Tibial nerve (tissue), 4 donors: ENCODE measurements at places on chromosomes 2 and 18.

DNA sequence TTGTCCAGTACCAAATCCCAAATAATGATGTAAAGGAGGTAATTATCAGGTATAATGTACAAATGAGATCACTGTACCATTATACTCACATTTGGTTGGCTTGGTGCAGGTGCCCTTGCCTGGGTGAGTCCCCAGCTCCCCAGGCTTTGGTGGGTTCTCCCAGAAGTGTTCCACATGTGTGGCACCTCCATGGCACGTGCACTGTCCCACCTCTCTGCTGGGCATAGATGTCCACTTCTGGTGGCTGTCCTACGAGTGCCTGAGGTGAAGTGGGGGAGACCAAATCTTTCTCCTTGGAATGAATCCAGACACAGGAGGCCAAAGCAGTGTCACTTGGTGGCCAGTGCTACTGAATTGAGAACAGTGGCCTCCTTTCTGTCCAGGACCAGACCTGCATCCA is 162.4 kb upstream of the SESTD1 start:
- no peak for DNase-seq

- no peak for DNase-seq
These were observed 199.5 kb upstream of the SALL3 start for GRCh38 chr18:78779996-78780718.

DNA sequence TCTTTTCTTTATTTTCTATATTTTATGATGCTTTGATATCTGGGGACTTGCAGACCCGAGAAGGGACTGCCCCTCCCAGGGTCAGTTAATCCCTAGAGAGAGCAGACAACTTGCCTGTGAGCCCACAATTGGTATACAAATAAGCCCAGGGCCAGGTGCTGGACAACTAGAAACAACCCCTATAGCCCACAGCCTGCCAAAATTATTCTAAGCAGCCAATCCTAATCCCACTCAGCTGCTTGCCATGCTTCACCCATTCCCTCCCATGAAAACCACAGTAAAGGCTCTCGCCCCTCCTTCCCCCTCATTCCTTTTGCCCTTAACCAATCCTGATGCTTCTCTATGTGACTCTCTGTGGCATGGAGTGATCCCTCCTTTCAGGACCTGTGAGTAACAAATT is 380.7 kb downstream of the RBM43 start:
- no peak for DNase-seq

DNA sequence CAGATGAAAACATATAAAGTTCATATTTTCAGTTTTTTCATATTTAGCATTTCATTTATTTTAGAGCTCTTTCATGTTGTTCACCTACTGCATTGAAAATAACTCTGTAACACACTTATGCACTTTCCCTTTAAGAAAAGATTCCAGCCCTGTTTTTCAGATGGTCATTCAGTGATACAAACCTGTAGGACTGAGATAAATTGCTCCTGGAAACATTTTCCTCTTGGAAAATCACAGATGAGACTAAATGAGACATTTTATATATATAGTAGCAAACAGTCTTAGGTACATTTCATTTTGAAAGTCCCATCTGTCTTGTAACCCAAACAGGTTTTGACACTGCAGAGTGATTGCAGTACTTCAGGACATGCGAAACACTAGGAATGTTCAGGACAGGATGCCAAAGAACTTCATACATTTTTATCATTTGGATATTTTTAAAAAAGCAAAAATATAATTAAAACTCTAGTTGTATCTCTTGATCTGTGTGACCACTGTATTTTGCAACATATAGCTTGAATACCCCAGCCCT is 412.4 kb downstream of the MTX2 start:
- no peak for DNase-seq

DNA sequence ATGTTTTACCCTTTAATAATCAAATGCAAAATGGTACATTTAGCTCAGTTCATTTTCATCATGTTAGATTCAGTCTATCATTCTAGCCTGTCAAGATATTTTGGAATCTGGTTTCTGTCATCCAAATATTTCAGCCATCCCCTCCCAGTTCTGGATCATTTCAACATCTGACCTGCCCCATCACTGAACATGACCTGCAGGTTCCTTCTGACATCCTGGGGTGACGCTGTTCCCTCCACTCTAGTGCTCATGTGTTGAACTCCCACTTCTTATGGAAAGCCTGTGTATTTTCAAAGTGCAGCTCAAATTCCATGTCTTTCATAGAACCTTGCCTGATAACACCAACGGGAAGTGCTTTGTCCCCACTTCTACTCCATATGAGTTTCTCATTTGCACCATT is 320.0 kb upstream of the TNP1 start:
- DNase-seq: no peak

- DNase-seq: no peak
These were observed 637.2 kb downstream of the DCDC2C start for GRCh38 chr2:4340536-4340935.

DNA sequence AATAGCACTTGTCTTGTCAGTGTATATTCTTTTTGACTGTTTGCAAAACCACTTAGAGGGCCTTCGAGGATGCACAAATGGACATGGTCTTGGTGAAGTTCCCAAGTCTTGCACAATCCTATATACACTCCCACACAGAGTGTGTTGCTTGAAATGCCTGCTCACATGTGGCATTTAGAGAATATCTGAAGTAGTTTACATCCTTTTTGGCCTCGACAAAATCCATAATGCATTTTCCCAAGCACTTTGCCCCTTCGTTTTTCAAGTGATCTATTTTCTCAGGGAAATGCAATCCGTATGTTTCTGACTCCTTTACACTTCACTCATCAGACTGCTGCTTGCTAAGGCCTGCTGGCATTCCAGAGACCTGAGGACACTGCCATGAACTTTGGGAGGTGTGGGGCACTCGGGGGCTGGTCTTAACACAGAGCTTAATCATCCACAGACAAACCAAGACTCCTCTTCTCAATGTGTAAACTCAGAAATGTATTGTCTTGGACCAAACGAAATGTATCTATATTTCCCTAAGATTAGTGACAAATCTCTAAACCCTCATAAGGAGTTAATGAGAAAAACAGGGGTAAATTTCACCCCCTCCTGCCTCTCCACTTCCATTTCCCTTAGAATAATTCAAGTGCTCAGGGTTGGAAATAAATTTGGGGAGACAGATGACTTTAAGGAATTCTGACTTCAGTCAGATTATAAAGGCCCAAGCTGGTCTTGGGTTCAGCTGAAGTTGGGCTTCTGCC is 219.3 kb upstream of the APCDD1 start:
- DNase-seq: no peak

DNA sequence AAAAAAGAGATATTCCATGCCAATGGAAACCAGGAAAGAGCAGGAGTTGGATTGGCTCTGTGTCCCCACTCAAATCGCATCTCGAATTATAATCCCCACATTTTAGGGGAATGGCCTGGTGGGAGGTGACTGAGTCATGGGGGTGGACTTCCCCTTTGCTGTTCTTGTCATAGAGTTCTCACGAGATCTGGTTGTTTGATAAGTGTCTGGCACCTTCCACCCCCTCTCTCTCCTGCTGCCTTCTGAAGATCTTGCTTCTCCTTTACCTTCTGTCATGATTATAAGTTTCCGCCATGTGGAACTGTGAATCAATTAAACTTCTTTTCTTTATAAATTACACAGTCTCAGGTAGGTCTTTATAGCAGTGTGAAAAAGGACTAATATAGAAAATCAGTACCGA is 355.6 kb downstream of the NBAS start:
- DNase-seq: no peak

GRCh38 chr18:10770264-10770663 is 244.4 kb downstream of the NAPG start:
- DNase-seq: no peak

DNA sequence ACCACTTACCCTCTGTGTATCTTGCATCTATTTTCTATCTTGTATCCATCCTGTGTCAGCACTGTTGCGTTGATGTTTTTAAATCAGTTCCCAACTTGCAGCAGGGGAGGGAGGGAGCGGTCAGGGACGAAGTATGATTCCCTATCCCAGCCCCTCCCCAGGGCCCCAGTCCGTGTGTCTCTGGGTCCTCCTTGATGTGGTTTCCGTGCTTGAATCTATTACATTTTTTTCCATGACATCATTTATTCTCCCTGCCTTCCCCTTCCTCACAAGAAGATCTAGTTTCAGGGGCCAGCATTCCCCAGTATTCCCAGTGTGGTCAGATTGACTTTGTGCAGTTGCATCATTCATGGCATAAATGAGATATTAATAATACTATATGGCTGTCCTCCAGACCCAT is 479.3 kb downstream of the PTPRM start:
- no peak for DNase-seq

GRCh38 chr2:71640489-71640888 is 187.1 kb downstream of the DYSF start:
- no peak for DNase-seq

- no peak for DNase-seq
These were observed 3.9 kb downstream of the SALL3 start for GRCh38 chr18:78983512-78983911.

DNA sequence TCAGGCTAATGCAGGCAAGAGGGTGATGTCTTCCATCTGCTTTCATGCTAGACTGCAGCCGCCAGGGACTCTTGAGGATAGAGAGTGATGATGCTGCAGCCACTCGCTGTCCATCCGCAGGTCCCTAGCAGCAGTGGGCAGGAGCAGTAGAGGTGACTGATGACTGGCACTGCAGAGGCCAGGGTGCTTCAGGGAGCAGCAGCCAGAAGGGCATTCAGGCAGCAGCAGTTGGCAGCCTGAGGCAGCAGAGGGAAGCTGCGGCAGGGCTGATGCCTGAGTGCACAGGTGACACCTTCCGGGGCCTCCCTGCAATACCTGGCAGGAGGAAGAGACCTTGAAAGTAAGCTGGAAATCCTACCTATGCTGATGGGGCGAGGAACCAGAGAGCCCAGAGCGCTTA is 214.2 kb downstream of the ICOS start:
- no peak for DNase-seq

GRCh38 chr18:73663581-73663980 is 484.1 kb downstream of the FBXO15 start:
- no peak for DNase-seq

- no peak for DNase-seq
These were observed 89.2 kb upstream of the CXCR4 start for GRCh38 chr2:136207030-136207623.

- no peak for DNase-seq
These were observed 622 bp downstream of the LRP2 start for GRCh38 chr2:169361706-169362117.

DNA sequence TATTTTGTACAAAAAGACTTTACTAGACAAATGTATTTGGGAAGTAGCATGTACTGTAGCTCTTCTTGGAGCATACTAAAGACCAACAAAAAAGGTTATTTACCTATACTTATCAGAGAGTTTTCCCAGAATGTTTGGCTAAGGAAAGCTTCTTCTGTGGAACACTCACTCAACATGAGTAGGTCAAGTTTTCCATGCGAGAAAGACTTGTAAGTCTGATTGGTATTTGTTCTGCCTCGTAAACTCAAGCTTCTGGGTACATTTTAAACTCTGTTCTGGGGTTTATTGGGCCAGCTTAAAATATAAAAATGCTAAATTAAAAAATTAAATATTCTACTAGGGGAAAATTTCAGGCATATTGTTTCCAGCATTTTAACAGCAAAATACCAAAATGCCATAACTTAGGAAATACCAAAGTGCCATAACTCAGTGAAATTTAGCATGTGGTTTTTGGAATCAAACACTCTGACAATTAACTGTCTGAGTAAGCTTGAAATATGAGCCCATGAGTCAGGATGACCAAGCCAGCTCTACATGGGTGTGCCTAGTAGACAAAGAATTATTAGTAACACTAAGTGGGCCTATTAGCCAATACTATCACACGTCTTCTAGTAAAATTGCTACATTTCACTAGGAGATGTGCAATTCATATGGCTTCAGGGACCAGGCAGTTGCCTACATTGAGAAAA is 47.3 kb upstream of the SERPINE2 start:
- DNase-seq: no peak

DNA sequence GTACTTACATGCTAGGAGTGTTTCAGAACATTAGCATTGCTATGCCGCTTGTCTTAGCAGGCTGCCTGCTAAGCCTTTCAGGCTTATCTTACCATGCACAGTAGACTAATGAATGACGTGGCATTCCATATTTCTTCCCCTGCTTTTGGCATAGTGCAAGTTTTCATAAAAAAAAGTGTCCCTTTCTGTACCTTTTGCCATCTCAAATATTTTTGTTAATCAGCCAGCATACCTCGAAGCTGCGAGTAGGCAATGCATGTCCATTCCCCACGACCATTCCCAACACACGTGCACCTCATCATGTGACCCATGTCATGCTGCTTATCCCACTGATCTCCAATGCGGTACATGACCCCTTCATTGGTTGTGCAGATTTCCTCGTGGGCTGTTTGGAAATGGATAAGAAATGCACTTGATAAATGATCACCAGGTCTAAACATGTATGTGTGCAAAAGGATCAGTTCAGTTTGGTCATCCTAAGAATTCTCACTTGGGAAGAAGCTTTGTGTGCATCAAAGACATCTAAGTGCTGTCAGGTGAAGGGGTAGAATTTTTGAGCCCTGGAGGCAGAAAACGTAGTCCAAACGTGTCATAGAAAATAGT is 13.9 kb downstream of the FN1 start:
- no peak for DNase-seq

GRCh38 chr2:136305517-136306192 is 187.7 kb upstream of the CXCR4 start:
- DNase-seq: no peak

DNA sequence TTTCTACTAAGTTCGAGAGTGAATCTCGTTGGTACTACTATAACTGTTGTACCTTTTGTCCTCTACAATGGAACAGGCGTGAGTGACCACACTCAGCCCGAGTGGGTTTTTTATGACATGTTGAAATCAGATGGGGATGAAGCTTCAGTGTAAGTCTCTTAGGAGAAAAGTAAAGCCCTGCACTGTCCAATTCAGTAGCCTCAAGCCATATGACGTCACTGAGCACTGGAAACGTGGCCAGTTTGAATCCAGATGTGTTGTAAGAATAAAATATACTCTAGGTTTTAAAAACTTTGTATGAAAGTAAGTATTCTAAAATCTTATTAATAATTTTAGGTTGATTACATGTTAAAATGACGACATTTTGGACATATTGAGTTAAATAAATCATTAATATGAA is 101.7 kb upstream of the SP3 start:
- no peak for DNase-seq

DNA sequence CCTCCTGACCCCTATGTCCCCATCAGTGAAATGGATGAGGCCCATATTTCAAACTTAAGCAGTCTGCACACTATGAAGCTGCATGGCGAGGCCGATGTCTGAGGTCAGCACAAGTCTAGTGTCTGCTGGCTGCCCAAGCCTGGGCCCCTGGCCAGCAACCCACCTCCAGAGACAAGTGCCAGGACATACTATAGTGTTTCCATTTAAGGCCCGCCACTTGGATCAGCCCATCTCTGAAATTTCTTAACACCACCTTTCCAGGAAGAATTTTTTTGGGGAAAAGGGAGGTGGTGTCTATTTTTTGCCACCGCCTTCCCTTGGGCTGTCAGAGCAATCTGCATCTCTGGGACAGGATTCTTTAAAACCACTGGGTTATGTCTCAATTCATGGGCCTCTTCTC is 1.8 kb downstream of the ACVR1 start:
- DNase-seq: no peak

GRCh38 chr2:108384662-108385393 is 7.1 kb downstream of the SULT1C4 start:
- DNase-seq: no peak
